Kidney (tissue), 22 donors: ENCODE measurements at places on chromosomes 4 and X. TPM values are rescaled to one million over a fixed set of nuclear protein-coding genes. Genes with fewer than 3 reads are reported as not detected.

GRCh38 chr4:118881512-118882146, 7.0 kb upstream of the SYNPO2 start:
- H3K36me3 ChIP-seq: no peaks in the 10 kb centered on the region
- H3K27ac ChIP-seq: no peak overlapping the region
- no peak overlapping the region for H3K4me3 ChIP-seq
- H3K4me1 ChIP-seq: no peaks in the 10 kb centered on the region
- no peak for DNase-seq

TMPRSS11A gene
- not detected for total RNA-seq

XG gene
- 0.50 TPM for total RNA-seq

GRCh38 chrX:64205441-64205734, at the start of gene AMER1:
Gene AMER1, minus strand, starts transcription at chrX:64205708. Its CDS starts 12,422 bp downstream, at chrX:64193286.
- DNase-seq: no peak
- peak within 1 kb of the TSS; percentile 49 for H3K4me3 ChIP-seq
- no peaks in the 10 kb centered on the region for H3K36me3 ChIP-seq
- no peaks in the 10 kb centered on the region for H3K27me3 ChIP-seq
- peak within 1 kb of the TSS; percentile 91 for H3K27ac ChIP-seq

GPC4 gene
- total RNA-seq: 70.3 TPM

- no peaks in the 10 kb centered on the region for H3K4me1 ChIP-seq
- H3K27ac ChIP-seq: no peak overlapping the region
- DNase-seq: no peak
- no peak overlapping the region for H3K4me3 ChIP-seq
- no peaks in the 10 kb centered on the region for H3K36me3 ChIP-seq
These were observed 15.8 kb upstream of the LDB2 start for GRCh38 chr4:16914208-16914607.

DNA sequence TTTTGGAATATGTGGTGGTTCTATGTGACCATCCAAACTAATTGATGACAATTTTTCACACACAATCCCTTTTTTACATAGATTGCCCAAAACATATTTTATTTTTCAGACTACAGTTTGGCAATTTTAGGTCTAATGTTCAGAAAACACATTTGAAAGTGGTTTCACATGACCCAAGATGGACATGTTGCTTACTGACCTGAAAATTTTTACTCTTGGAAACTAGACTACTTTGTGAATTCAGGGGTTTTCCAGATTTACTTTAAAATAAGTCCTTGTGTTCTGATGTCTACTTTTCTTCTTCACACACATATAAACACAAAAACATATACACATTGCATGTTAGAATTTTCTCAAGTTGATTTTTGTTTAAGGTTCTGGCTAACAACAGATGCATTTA, 79.5 kb downstream of the HMGB2 start:
- no peaks in the 10 kb centered on the region for H3K27me3 ChIP-seq
- no peaks in the 10 kb centered on the region for H3K36me3 ChIP-seq
- H3K27ac ChIP-seq: no peak overlapping the region
- no peak for DNase-seq
- no peaks in the 10 kb centered on the region for H3K4me1 ChIP-seq
- H3K4me3 ChIP-seq: no peak overlapping the region

- H3K4me1 ChIP-seq: no peaks in the 10 kb centered on the region
- H3K27me3 ChIP-seq: no peaks in the 10 kb centered on the region
- H3K4me3 ChIP-seq: no peak overlapping the region
- no peak overlapping the region for H3K27ac ChIP-seq
- DNase-seq: no peak
These were observed 67.3 kb upstream of the VBP1 start for GRCh38 chrX:155148724-155149537.

MAGEA9B gene
- total RNA-seq: not detected

DNA sequence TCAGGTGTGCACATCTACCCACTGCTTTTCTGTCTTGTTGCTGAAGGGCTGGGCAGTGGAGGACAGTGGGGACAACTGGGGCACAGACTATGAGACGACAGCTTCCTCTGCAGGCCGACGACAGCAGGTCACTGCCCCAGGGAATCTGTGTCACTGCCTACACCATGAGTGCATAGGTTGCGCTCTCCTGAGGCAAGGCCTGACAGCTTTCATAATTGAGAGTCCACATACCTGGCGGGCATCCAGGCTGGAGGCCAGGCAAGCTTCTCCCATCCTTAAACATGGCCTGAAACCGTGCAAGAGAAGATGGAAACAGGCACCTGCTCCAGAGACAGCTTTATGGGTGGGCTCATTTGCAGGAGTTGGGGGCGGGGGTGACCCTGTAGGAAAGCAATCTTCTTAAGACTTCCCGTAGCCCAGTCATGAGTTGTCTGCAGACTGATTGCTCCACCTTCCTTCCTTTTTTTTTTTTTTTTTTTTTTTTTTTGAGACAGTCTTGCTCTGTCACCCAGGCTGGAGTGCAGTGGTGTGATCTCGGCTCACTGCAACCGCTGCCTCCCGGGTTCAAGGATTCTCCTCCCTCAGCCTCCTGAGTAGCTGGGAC, 2.9 kb downstream of the ANOS1 start:
- no peak overlapping the region for H3K27ac ChIP-seq
- H3K36me3 ChIP-seq: no peaks in the 10 kb centered on the region
- DNase-seq: no peak
- H3K27me3 ChIP-seq: peaks cover 25% of the 10 kb centered on the region
- no peak overlapping the region for H3K4me3 ChIP-seq

RASSF6 gene
- total RNA-seq: 8.8 TPM

ADGRL3 gene
- 8.9 TPM for total RNA-seq

DNA sequence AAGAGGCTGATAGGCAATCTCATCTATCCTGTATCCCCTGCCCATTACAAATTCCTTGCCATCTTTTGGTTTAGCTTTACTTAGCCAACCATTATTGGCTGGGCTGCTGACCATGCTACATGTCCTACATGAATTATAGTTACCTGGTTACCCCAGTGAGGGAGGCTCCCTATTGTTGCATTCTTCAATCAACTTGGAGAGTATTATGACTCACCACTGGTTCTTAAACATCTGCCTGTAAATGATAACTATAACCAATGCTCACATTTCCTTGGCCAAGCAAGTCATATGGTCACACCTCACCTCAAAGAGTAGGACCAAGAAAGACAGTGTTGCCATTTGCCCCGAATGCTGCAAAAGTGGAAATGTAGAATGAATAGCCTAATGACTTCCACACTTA, 297.6 kb downstream of the IL15 start:
- no peak for DNase-seq
- H3K36me3 ChIP-seq: no peaks in the 10 kb centered on the region
- H3K4me3 ChIP-seq: no peak overlapping the region
- H3K27me3 ChIP-seq: no peaks in the 10 kb centered on the region
- no peak overlapping the region for H3K27ac ChIP-seq

NMU gene
- total RNA-seq: 0.79 TPM

NPY2R gene
- 0.54 TPM for total RNA-seq

DNA sequence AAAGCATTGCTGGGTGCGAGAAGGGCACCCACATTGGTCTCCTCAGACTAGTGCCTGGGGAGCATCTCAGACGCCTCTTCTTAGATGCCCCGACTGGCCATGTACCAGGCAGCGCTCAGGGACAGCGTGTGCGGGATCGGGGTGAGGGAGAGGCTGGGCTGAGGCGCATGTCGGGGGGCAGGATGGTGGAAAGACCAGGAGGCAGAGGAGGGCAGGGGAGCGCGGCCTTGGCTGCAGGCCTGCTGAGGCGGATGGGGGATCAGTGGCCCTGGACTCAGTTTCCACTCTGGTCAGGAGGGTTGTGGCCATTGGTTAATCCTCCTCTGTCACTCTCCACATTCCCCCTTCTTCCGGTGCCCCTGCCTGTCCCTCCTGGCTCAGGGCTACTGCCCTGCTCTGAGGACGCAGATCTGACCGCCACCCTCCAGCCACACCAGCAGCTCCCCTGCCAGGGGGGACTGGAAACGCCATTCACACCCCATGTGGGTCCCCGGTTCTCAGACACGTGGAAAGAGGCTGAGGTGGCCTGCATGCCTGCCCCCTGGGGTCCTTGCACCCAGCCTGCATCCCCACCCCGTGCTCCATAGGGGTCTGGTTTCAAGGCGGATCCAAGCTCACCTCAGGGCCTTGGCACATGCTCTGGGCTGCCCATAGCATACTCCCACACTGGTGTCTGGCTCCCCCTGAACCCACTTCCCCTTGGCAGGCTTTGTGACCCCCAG, 105.9 kb downstream of the CPZ start:
- DNase-seq: peak; percentile 22
- H3K36me3 ChIP-seq: no peaks in the 10 kb centered on the region
- no peak overlapping the region for H3K27ac ChIP-seq
- H3K4me3 ChIP-seq: no peak overlapping the region

DCAF12L1 gene
- 4.2 TPM for total RNA-seq

TMEM31 gene
- 0.38 TPM for total RNA-seq

DNA sequence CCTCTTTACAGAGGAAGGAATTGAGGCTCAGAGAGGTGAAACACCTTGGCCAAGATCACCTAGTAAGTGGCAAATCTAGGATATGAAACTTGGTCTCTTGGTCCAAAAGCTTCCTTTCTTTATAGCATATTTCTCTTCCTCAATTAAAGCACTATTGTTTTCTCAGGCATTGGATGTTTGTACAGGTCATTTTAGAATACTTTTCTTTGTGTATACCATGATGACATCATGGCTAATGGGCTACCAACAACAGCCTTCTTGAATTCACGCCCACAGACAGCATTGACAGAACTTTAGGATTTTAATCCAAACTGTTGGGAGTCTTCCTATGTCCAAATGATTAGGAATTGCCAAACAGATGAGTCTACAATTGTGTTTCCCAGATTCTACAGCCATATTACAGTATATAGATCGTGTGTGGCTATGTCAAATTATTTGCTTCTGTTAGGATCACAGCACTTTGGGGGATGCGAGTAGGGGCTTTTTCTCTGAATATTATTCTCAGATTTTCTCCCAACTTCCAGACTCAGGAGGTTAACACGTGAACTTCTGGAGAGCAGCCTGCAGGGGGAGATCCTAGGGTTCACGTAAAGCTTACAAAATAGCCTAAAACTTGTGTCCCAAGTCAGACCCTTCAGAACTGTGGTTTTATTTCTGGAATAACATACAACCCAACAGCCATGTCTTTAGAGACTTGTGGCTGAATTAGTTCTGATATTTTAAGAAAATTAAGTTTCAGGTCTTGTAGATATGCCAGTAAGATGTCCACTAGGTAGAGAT, 191.8 kb downstream of the SHROOM3 start:
- no peak overlapping the region for H3K4me3 ChIP-seq
- no peaks in the 10 kb centered on the region for H3K36me3 ChIP-seq
- peaks cover 3% of the 10 kb centered on the region for H3K4me1 ChIP-seq
- no peak overlapping the region for H3K27ac ChIP-seq
- no peak for DNase-seq

DNA sequence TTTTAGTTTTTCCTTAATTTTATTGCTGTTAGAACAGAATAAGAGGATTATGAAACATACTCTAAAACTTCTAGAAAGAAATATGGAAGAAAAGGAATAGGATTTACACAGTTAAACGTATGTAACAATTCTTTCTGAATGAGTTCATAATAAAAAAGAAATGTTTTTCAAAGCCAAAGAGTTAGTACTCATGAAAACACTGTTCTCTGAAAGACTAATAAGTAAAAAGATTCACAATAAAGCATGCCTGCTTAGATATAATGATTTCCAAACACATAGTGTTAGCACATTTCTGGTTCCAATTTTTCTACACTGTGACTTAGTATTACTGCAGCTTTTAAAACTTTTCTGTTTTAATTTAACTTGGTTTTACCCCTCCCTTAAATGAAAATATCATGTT, 49.8 kb upstream of the PRSS48 start:
- no peaks in the 10 kb centered on the region for H3K4me1 ChIP-seq
- H3K36me3 ChIP-seq: no peaks in the 10 kb centered on the region

- no peaks in the 10 kb centered on the region for H3K36me3 ChIP-seq
- peak overlapping the region; percentile 64 for H3K27ac ChIP-seq
- H3K4me3 ChIP-seq: peak overlapping the region; percentile 36
- no peak for DNase-seq
- no peaks in the 10 kb centered on the region for H3K27me3 ChIP-seq
These were observed 41.0 kb downstream of the MID1 start for GRCh38 chrX:10579112-10580011.

H2BW2 gene
- total RNA-seq: not detected

GATA1 gene
- 0.60 TPM for total RNA-seq

DNA sequence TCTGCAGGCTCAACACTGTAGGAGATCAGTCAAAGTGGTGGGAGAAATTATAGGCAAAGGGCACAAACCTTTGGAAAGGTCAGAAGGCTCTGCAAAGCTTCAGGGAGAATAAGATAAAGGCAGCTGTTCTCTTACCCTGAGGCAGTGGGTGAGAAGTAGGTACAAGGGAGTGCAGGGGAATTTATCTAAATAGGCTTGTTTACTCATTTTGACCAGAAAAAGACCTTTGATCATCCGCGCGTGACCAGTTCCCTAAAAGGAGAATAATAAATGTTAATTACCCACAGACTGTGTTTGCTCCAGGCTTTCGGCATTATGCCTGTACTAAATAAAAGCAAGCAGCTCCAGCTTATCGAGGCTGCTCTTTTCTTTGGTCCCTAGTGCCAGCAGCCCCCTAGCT, 9.3 kb downstream of the FGFBP2 start:
- no peak overlapping the region for H3K4me3 ChIP-seq
- no peaks in the 10 kb centered on the region for H3K4me1 ChIP-seq
- no peaks in the 10 kb centered on the region for H3K27me3 ChIP-seq
- H3K36me3 ChIP-seq: no peaks in the 10 kb centered on the region
- no peak overlapping the region for H3K27ac ChIP-seq

XK gene
- total RNA-seq: 1.3 TPM

- peak overlapping the region; percentile 94 for H3K4me3 ChIP-seq
- no peaks in the 10 kb centered on the region for H3K36me3 ChIP-seq
- H3K4me1 ChIP-seq: no peaks in the 10 kb centered on the region
- peak overlapping the region; percentile 83 for H3K27ac ChIP-seq
- DNase-seq: no peak
These were observed 1.3 kb upstream of the ING2 start for GRCh38 chr4:183503497-183504063.

DCAF8L1 gene
- total RNA-seq: not detected

MTM1 gene
- 20.5 TPM for total RNA-seq

DNA sequence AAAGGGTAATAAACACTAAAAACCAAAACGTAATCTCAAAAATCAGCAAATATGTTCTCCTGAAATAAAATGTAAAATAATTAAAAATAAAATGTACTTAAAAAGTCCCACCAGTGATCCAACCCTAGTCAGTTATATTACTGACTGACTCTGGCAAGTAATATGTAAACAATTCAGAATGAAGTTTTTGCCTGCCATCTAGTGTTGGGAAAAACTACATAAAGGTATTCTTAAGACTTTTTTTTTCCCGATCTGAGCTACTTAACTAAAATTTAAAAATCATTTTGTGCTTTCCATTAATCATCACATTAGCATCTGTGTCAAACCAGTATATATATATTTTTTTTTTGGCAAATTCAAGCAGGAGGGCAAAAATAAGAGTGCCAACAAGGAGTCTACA, 24.0 kb downstream of the RCHY1 start:
- H3K27me3 ChIP-seq: no peaks in the 10 kb centered on the region
- H3K4me3 ChIP-seq: no peak overlapping the region
- H3K36me3 ChIP-seq: peaks cover 5% of the 10 kb centered on the region
- no peak overlapping the region for H3K27ac ChIP-seq
- H3K4me1 ChIP-seq: no peaks in the 10 kb centered on the region
- DNase-seq: no peak

DUSP9 gene
- total RNA-seq: 4.7 TPM
